ENCODE measurements at places on chromosomes 3 and 15.

DNA sequence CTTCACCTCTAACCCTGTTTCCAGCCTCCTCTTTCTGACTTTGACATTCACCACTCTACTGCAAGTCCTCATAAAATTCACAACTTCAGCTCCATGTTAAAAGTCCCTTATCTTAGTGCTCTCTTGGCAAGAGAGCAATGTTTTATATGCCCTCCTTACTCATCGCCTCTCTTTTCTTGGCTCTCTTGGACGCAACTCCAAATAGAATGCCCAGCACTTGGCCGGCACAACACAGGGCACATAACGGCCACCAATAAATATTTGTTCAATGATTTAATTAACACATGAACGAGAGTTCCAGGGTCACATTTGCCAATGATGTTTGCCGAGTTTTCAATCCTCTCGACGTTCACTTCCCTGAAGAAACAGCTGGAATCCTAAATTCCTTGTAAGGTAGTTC is 401.4 kb downstream of the ROBO1 start:
- no peak for DNase-seq

GRCh38 chr15:25407950-25408349 is 30.9 kb downstream of the UBE3A start:
- DNase-seq: no peak

DNA sequence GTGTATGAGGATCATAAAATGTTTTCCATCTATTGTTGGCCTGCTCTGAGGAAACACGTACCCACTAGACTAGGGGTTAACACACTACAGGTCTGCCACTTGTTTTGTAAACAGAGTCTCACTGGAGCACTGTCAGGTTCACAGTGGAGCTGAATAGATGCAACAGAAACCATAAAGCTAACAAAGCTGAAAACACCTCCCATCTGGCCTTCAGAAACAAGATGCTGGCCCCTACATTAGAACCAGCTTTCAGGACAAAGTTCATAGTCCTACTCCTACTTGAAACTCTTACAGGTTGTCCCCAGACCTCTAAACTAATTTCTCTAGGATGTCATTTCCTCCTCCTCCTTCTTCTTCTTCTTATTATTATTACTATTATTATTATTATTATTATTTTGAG is 42.3 kb downstream of the SNX4 start:
- DNase-seq: no peak

- DNase-seq: no peak
Observed at GRCh38 chr3:111861391-111861790, 2.3 kb downstream of the PHLDB2 start.

DNA sequence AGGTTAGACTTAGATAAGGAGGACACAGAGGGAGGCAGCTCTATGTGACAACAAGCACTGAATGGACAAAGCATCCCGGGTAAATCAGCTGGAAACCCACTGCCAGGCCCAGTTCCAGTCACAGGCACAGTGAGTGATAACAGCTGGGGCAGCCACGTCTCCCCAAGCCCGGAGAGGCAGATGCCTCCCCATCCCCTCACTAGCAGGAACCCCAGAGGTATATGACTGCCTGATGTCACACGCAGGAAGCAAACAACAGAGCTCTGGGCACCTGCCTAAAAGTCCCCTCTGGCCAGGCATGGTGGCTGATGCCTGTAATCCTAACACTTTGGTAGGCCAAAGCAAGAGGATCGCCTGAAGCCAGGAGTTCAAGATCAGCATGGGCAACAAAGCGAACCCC is 18.2 kb downstream of the C15orf62 start:
- DNase-seq: no peak

GRCh38 chr3:58693940-58694850 is 27.6 kb upstream of the FAM3D start:
- DNase-seq: no peak

- DNase-seq: no peak
Observed at GRCh38 chr3:81485444-81485865, 276.0 kb downstream of the GBE1 start.

- DNase-seq: no peak
Observed at GRCh38 chr3:143700431-143700975, 147.8 kb downstream of the SLC9A9 start.

DNA sequence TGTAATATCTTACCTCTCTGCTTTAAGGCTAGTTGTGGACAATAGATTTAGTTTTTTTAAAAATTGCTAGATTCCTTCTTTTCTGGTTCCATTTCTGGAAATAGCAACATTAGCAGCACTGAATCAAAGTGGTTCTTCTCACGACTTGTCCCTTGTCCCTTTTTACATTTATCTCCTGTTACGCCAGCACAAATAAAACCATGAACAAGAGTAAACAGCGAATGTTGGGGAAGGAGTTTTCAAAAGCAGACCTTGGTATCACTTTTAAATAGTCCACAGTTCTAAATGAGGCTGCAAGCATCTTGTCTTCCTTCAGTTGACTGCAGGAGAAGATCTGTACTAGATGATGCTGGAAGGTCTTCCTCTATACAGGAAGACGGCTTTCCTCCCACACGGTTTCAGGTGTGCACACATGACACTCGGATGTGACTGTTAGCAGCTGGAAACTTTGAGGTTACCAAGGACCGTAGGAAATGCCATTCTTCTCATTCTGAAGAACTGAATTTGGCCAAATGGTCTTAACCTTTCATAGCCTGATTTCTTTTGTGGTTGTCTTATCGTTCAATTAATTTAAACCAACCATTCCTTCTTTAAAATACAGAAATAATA is 251.0 kb upstream of the ICE2 start:
- DNase-seq: peak; percentile 19

DNA sequence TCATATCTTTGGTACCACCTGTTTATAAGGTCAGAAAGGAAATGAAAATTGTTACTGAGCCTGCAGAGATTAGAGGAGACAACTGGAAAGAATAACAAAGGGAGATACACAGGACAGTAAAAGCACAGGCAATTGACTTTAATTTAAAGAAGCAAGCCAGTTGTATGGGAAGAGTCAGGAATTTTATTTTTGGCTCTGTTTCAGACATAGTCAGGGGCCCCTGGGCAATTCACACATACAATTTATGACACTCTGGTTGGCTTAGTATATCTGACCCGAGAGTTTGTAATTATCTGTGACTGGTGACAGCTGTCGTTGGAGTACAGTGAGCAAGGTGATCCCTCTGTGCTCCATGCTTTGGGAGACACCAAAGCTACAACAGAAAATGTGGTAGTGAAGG is 591.9 kb upstream of the NECTIN3 start:
- no peak for DNase-seq

DNA sequence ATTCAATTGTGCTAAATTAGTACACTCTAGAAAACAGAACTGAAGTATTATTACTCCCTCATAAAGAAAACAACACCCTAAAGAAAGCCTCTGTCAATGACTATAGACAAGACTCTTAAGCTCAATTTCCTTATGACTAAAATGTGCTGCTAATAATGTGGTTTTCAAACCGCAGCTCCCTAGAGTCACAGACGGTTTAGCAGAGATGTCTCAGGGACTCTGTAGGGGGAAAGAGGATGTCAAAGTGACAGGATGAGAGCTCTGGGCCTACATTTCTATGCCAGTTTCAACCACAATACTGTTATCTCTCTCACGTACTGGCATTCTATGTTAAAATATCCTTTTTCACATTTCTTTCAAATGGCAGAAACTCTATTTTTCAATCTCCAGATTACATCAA is 37.6 kb upstream of the WDR49 start:
- DNase-seq: peak; percentile 43

DNA sequence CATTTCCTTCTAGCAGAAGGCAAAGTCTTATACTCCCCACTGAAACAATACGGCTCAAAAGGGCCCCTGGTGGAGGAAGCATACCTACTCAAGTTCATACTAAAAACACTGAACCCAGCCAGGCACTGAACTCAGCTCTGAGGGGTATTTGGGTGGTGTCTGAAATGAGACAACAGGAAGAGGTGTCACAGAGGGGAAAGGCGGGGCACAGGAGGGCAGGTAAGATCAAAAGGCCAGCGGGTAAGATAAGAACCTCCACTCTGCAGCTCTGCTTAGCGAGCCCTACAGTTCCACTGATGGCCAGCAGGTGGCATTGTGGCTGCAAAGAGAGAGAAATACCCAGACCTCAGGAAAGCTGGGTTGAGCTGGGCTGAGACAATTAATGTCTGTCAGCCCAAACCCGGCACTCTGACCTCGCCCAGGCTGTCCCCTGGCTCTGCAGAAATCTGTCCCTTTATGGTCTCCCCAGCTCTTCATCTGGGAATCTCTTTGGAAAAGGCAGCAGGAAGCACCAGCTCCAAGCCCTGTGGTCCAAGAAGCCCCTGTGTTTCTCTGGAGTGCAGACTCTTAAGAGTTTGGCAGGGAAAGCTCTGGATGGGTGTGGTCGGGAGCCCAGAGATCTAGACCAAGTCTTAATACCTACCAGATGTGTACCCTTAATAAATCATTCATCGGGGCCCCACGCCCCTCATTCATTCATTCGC is 8.4 kb downstream of the MFGE8 start:
- peak; percentile 98 for DNase-seq
